ENCODE measurements at places on chromosomes 2 and 18.
A peak's percentile ranks its signal among the peaks of the same experiment; 100 is the strongest.

- H3K27ac ChIP-seq: no peak overlapping the region
- H3K36me3 ChIP-seq: no peaks in the 10 kb centered on the region
- no peaks in the 10 kb centered on the region for H3K27me3 ChIP-seq
- no peak overlapping the region for H3K4me3 ChIP-seq
- DNase-seq: no peak
Measured at GRCh38 chr18:59740141-59740540, 42.9 kb upstream of the CCBE1 start.

- H3K27ac ChIP-seq: no peak overlapping the region
- no peaks in the 10 kb centered on the region for H3K4me1 ChIP-seq
- no peaks in the 10 kb centered on the region for H3K36me3 ChIP-seq
- no peaks in the 10 kb centered on the region for H3K27me3 ChIP-seq
- no peak for DNase-seq
- no peak overlapping the region for H3K4me3 ChIP-seq
Measured at GRCh38 chr2:189002079-189002478, 27.9 kb downstream of the COL3A1 start.

DNA sequence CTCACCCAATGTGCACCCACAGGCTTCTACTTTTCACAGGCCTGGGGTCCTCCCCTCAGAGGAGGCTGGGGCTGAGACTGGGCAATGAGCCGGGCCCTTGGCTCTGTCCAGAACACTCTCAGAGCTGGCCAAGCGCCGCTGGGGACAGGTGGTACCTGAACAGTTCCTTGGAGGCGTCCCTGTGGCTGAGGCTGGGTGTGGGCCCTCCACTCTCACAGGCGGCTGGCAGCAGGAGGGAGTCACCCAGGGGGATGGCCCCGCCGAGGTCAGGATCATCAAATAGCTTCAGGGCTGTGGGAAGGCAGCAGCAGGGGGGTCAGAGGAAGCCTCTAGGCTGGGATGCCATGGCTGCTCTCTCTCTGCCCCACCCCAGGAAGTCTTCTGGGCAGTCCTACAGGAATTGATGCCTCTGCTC, 27.1 kb downstream of the HS1BP3 start:
- H3K4me1 ChIP-seq: no peaks in the 10 kb centered on the region
- H3K27me3 ChIP-seq: no peaks in the 10 kb centered on the region
- H3K36me3 ChIP-seq: no peaks in the 10 kb centered on the region
- H3K27ac ChIP-seq: no peak overlapping the region
- no peak for DNase-seq

- H3K27me3 ChIP-seq: no peaks in the 10 kb centered on the region
- no peak for DNase-seq
- H3K4me1 ChIP-seq: no peaks in the 10 kb centered on the region
- no peak overlapping the region for H3K4me3 ChIP-seq
Measured at GRCh38 chr2:109322111-109322510, 193.1 kb downstream of the SH3RF3 start.

DNA sequence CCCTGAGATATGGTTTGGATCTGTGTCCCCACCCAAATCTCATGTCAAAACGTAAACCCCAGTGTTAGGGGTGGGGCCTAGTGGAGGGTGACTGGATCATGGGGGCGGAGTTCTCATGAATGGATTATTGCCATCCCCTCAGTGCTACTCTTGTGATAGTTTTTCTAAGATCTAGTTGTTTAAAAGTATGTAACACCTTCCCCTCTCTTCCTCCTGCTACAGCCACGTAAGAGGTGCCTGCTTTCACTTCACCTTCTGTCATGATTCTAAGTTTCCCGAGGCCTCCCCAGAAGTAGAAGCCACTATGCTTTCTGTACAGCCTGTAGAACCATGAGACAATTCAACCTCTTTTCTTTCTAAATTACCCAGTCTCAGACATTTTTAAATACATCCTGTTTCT, 16.9 kb downstream of the PUM2 start:
- H3K4me3 ChIP-seq: no peak overlapping the region
- H3K27me3 ChIP-seq: no peaks in the 10 kb centered on the region
- no peak for DNase-seq
- H3K27ac ChIP-seq: no peak overlapping the region

GRCh38 chr18:36457683-36458082, 160.2 kb downstream of the FHOD3 start:
- H3K27ac ChIP-seq: no peak overlapping the region
- no peaks in the 10 kb centered on the region for H3K36me3 ChIP-seq
- DNase-seq: no peak
- H3K4me3 ChIP-seq: no peak overlapping the region

DNA sequence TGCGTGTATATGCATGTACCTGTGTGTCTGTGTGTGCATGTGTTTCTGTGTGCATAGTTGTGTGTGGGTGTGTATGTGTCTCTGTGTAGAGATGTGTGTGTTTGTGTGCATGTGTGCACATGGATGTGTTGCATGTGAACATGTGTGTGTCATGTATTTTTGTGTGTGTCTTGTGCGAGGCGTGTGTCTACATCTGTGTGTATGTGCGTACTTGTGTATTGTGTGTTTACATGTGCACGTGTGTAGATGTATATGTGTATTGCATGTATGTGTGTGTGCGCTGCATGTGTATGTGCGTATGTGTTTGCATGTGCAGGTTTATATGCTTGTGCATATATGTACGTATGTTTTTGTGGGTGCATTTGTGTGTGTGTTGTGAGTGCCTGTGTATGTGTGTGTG, 735.2 kb downstream of the GALR1 start:
- no peak overlapping the region for H3K4me3 ChIP-seq
- H3K27me3 ChIP-seq: no peaks in the 10 kb centered on the region
- H3K4me1 ChIP-seq: no peaks in the 10 kb centered on the region
- H3K36me3 ChIP-seq: no peaks in the 10 kb centered on the region

DNA sequence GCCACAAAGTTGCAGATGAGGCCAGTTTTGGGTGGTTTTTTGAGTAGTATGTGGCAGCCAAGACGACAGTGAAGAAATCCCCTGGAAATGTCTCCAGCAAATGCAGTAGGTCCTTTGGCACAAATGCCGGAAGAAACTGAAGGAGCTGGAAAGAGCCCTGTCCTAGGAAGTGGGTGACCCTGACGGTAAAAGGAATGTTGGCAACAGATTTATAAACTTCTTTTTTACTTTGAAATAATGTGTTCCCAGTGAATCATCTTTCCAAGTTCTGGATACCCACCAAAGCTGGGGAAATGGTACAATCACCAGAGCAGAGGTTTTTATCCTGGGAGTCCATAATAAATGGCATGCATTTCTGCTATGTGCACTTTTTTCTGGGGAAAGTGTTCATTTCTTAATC, 112.9 kb downstream of the CSRNP3 start:
- DNase-seq: no peak
- H3K27ac ChIP-seq: no peak overlapping the region
- no peak overlapping the region for H3K4me3 ChIP-seq
- H3K36me3 ChIP-seq: no peaks in the 10 kb centered on the region
- no peaks in the 10 kb centered on the region for H3K27me3 ChIP-seq

- no peaks in the 10 kb centered on the region for H3K4me1 ChIP-seq
- no peaks in the 10 kb centered on the region for H3K27me3 ChIP-seq
- DNase-seq: peak; percentile 17
Measured at GRCh38 chr2:28274911-28275685, 117.6 kb upstream of the FOSL2 start.

DNA sequence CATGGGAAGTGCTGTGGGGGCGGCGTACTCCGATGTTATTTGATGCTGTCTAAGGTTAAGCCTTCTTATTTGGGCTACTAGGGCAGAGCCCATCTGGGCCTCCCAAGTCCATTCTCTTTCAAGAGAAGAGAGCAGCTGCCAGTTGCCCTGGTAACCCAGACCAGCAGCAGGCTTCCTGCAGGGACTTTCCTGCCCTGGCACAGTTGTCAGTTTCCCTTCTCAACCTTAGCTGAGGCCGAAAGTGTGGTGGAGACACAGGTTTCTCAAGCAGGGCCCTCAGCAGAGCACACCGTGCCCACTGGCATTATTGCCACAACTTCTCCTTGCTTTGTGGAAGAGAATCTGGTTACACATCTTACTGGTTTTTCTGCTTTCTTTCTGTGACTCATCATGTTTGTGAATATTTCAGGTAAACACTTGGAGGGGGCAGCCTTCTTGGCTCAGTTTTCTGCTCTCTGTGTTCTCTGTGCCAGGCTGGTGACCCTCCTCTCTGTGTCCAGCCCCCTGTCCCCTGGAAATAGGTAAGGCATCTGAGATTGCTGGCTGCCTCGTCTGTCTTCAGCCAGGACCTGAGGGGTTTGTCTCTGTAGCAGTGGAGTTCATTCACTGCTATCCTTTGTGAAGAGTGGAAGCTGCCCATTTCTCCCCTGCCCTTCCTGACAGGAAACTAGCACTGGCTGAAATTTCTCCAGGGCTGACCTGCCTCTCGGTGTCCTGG, 111.0 kb downstream of the B3GNT2 start:
- DNase-seq: no peak
- no peaks in the 10 kb centered on the region for H3K36me3 ChIP-seq
- H3K27ac ChIP-seq: no peak overlapping the region
- peaks cover 12% of the 10 kb centered on the region for H3K4me1 ChIP-seq
- no peaks in the 10 kb centered on the region for H3K27me3 ChIP-seq

DNA sequence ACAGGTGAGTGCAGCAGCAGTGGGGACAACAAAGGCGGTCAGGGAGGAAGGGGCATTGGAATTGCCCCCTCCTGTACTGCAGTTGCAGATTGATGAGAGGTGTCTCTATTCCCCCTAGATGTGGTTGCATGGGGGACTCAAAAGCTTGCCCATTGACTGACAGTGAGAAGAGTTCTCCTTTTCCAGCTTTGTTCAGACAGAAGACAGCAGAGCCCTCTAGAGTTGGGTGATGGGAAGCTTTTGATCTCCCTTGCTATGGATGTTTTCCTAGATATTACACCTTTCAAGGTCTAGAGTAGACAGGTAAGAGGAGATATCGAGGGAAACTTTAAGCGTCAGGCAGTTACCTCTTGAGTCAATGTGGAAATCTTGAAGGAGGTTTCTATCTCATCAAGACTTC, 2.9 kb downstream of the PROKR1 start:
- H3K27me3 ChIP-seq: peaks cover 14% of the 10 kb centered on the region
- no peak overlapping the region for H3K4me3 ChIP-seq
- H3K27ac ChIP-seq: no peak overlapping the region
- no peak for DNase-seq
- no peaks in the 10 kb centered on the region for H3K4me1 ChIP-seq

GRCh38 chr2:145851730-145852129, 1331.8 kb upstream of the ZEB2 start:
- no peak overlapping the region for H3K4me3 ChIP-seq
- H3K27me3 ChIP-seq: no peaks in the 10 kb centered on the region
- DNase-seq: no peak
- no peaks in the 10 kb centered on the region for H3K36me3 ChIP-seq

GRCh38 chr2:42463570-42463969, 30.2 kb downstream of the KCNG3 start:
- H3K27me3 ChIP-seq: peaks cover 1% of the 10 kb centered on the region
- no peaks in the 10 kb centered on the region for H3K4me1 ChIP-seq
- H3K4me3 ChIP-seq: no peak overlapping the region
- DNase-seq: no peak

DNA sequence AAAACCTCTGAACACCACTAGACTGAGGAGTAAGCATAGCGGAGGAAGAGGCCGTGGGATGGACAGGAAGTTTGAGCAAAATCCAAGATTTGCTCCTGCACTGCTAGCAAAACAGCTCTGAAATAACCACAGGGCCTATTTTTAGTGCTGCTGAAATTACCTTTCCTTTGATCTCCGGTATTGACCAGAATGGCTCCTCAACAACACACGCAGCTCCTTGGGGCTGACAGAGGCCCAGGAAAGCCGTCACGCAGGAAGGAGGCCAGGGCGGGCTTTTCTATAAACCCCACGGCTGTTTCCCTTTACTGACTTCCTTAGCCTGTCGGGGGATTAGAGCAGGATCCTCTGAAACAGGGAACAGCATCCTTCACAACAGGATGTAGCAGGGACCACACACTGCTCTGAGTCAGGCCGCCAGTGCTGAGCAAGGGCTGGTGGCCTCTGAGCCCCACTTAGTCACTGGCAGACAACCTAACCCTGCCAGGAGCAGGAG, 80.8 kb upstream of the LCLAT1 start:
- H3K4me1 ChIP-seq: no peaks in the 10 kb centered on the region
- no peak for DNase-seq
- H3K27me3 ChIP-seq: no peaks in the 10 kb centered on the region
- no peaks in the 10 kb centered on the region for H3K36me3 ChIP-seq
- H3K4me3 ChIP-seq: no peak overlapping the region
- H3K27ac ChIP-seq: no peak overlapping the region

GRCh38 chr2:221495731-221496130, 76.4 kb downstream of the EPHA4 start:
- no peaks in the 10 kb centered on the region for H3K36me3 ChIP-seq
- 0 out of 2 replicates have a peak, but pooled peaks cover 5% of the 10 kb centered on the region for H3K4me1 ChIP-seq
- DNase-seq: no peak
- no peak overlapping the region for H3K4me3 ChIP-seq

DNA sequence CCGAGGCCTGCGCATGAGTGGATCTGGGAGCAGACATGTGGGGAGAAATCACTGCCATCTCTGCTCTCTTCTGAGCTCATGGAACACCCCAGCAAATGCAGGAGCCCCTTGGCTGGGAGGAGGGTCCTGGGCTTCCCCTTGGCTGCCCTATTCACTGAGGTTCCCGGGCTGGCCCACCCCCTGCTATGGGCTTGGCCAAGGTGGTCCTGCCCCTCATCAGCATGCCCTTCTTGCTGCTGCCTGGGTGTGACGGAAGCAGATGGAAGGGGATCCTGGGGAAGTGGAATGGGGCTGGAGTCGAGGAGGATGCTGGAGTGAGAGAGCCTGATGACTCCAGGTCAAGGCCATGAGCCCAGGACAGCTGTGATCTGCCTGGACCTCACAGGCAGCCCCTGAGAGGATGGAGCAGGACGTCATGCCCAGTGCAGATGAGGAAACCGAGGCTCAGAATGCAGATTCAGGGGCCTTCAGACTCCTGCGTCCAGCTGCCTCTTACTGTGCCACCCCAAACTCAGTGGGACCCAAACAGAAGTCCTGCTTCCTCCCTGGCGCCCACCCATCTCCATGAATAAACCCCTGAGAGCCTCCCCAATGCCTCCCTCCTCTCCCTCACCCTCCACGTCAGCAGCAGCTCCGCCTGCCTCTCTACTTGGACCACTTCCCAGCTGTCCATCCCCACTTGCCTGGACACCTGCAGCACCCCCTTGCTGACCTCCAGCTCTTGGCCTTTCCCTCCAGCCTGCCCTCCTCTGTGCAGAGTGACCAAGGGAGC, 4.0 kb downstream of the SNED1 start:
- no peak overlapping the region for H3K27ac ChIP-seq
- peaks cover 17% of the 10 kb centered on the region for H3K27me3 ChIP-seq
- no peak for DNase-seq
- H3K36me3 ChIP-seq: no peaks in the 10 kb centered on the region
- no peak overlapping the region for H3K4me3 ChIP-seq

DNA sequence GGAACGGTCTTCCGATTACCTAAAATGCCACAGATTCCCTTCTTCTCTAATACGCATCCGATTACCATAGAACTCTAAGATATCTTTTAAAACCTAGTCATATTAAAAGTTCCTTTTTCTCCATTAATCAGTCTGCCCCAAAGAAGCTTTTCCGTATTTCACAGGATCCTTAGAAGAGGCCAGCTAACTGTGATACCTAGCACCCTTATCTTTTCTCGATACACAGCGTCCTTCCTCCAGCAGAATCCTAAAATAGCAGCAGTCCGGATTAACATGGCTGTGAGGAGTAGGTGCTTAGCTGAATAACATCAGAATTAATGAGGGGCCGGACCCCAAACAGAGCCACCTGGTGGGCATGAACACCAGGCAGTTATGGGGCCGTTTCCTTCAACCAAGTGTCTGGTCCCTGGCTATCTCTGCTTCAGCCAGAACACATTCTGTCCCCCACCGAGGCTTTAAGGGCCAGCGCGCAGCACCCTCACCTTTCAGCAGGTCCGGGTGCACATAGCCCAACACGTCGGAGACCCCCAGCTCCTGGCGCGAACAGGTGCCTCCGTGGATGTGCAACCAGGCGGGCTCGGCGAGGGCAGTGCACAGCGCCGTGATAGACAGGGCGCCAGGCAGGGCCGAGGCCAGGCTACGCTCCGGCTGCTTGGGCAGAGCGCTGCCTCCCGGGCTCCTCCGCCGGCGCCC, 995 bp downstream of the TMEM127 start:
- peak overlapping the region; percentile 86 for H3K4me3 ChIP-seq
- H3K27ac ChIP-seq: no peak overlapping the region
- peaks cover 12% of the 10 kb centered on the region for H3K36me3 ChIP-seq
- H3K27me3 ChIP-seq: no peaks in the 10 kb centered on the region
